ENCODE measurements at places on chromosomes 3 and 15.
A peak's percentile ranks its signal among the peaks of the same experiment; 100 is the strongest.

DNA sequence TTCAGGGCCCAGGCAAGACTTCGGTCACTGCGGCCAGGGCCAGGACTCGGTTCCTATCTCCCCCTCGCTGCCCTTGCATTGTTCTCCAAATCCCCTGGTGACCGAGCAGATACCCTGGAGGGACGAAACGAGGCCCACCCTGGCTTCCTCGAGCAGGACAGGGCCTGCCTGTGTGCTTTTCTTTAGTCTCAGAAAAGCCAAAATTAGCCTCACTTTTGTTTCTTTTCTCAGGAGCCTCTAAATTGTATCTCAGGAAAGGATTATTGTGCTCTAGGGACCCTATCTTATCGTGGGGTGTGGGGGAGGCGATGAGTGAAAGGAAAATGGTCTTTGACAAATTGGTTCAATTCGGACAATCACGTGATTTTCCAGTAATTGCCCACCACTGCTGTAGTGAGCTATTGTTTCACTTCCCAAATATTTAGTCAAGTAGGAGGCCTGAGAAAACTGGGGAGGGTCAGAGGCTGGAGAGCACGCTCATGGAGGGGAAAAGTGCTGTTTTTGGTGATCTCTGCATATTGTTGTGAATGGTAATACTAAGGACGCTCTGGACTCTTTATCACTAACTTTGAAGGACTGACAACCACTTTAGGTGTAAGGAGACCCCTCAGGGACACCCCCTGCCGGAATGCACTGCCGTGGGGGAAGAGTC, 61.6 kb downstream of the TMEM44 start:
- no peak for DNase-seq

DNA sequence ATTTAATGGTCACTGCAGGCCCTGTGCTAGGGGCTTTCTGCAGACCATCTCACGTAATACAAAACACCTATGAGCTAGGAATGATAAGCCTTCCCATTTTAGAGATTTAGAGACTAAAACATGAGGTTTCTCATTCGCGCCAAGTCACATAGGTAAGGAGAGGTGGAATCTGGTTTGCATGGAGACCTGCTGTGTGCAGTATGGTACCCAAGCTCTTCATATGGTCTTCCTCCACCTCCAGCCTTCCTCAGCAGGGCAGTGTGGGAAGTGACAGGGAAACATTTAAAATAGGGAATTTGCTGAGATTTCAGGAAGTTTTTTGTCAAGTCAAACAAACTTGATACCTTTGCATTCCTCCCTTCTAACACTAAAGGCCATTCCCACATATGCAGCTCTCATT, 337.6 kb downstream of the IL20RB start:
- DNase-seq: no peak

DNA sequence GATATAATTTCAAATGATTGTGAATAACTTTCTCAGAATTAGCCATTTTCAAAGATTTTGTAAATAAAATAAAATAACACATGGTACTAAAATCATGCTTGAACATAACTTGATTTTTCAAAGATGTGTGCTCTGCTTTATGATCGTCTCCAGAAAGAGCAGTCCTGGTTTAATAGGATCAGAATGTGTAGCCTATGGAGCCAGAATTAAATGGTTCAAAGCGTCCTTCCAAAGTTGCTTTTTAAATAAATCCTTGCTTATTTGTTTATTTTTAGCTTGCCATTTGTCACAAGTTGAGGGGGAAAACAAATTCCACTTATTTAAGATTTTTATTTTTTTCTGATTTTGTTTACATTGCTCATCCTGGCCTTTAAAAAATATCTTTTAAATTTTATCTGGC, 123.7 kb upstream of the SPRED1 start:
- DNase-seq: no peak

- peak; percentile 76 for DNase-seq
Observed at GRCh38 chr3:36944641-36945270, at the start of gene TRANK1. TSS of gene TRANK1 (minus strand) at chr3:36945054. CDS start at chr3:36944809, 245 bp downstream.

- peak; percentile 46 for DNase-seq
Observed at GRCh38 chr3:54087581-54088410, 34.6 kb upstream of the CACNA2D3 start.

DNA sequence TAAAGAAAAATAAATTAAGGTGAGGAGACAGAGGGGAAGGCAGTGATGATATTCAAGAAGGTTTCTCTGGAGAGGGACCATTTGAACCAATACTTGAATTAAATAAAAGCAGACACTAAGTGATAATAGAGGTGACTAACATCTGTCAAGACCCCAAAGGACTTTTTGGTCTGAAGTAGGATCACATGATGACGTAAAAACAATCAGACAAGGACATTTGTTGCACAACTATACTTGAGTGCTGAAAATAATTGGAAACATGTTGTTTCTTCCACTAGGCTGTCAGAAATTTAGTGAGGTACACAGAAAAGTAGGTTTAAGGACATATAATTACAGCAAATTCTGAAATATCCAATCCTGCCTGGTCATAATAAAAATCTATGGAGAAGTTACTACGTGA, 179.5 kb downstream of the WNT5A start:
- no peak for DNase-seq

GRCh38 chr3:157958457-157958856, 147.8 kb downstream of the SHOX2 start:
- no peak for DNase-seq

DNA sequence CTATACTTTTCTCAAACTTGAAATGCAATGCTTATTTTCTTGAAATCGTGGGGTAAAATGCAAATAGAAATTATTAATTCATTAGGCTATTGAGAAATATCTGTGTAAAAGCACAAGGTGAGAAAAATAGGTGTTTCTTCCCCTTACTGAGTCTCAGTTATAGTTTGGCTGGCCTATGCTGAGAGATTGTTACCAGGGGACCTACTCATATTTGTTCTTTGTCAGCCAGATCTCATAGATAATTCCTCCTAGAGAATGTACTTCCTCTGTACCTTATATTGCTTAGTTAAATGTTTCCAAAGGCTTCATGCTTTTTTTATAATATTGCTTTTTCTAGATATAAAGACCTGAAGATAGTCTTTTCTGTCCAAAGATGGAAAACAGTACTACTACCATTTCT, 60.0 kb upstream of the TRPC1 start:
- no peak for DNase-seq

DNA sequence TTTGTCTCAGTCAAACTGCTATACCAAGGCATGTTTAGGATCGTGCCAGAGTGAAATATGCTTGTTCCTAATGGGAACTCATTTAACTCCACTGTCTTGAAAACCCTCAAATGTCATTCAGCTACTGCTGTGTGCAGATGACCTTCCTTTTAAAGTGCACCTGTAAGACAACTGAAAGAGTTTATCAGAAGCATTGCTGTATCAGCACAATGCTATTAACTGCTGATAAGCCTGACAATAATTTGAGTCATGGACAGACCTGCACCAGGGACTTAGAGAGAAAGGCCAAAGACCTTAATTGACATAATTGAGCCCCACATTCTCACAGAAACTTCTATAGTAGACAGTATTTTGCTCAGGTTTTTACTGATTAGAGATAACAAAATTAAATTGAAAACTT, 557.9 kb downstream of the DIPK2A start:
- no peak for DNase-seq

- no peak for DNase-seq
Observed at GRCh38 chr15:31344266-31344665, 17.6 kb downstream of the KLF13 start.

- no peak for DNase-seq
Observed at GRCh38 chr3:195236801-195237570, 34.0 kb downstream of the XXYLT1 start.

- no peak for DNase-seq
Observed at GRCh38 chr3:114707252-114707860, 413.5 kb downstream of the TIGIT start.

DNA sequence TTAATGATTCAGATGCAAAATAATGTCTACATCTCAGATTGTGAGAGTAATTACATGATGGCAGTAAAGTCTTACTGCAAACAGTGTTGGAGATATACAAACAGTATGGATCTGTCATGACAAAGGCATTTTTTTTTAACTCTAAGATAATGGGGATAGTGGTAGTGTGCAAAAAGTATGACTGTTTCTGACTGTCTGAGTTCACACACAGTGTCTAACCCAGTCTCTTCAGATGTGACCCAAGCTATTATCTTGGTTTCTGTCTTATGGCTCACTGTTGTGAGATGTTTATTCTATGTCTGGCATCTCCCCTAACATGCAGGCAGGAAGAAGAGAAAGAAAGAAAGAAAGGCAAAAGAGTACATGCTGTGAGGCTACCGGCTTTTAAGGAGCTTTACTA, 17.0 kb downstream of the RPL39L start:
- DNase-seq: no peak

DNA sequence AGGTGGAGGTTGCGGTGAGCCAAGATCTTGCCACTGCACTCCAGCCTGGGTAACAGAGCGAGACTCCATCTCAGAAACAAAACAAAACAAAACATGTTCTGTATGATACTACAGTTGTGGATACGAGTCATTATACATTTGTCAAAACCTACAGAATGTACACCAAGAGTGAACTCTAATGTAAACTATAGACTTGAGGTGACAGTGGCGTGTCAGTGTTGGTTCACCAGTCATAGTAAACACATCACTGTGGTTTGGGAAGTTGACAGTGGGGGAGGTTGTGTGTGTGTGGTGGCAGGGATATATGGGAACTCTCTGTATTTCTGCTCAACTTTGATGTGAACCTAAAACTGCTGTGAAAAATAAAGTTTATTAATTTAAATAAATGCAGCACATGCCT, 33.0 kb upstream of the GNB5 start:
- DNase-seq: no peak

DNA sequence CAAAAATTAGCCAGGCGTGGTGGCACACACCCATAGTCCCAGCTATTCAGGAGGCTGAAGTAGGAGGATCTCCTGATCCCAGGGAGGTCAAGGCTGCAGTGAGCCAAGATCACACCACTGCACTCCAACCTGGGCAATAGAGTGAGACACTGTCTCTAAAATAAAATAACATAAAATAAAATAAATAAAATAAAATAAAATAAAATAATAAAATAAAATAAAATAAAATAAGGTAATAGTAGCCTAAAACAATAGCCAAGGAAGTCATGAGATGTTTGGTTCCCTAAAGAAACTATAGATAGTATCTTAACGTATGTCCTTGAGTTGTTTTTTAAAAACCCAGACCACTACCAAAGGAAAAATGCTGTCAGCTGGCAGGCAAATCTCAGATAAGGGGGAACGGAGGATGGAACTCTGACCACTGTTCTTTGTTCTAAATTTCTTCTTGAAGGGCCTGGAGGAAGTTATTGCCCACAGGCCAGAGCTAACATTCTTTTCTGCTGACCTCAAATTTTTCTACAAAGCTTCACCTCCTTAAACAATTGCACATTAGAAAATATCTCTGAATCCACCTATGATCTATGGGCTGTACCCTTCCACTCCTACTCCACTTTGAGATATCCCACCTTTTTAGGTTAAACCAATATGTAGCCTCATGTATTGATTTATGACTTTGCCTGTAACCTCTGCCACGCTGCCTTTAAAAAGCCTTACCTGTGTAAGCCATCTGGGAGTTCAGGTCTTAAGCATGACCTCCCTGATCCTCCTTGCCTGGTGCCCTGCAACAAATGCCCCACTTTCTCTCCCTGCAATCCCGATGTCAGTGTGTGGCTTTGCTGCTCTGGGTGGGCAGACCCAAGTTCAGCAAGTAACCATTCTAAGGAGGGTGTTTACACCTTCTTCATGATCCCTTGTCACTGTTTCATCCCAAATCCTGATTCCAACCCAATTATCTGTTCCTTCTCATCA, 126.2 kb upstream of the BHLHE40 start:
- no peak for DNase-seq

- DNase-seq: peak; percentile 89
Observed at GRCh38 chr3:40580494-40581091, 55.8 kb downstream of the ZNF621 start.

DNA sequence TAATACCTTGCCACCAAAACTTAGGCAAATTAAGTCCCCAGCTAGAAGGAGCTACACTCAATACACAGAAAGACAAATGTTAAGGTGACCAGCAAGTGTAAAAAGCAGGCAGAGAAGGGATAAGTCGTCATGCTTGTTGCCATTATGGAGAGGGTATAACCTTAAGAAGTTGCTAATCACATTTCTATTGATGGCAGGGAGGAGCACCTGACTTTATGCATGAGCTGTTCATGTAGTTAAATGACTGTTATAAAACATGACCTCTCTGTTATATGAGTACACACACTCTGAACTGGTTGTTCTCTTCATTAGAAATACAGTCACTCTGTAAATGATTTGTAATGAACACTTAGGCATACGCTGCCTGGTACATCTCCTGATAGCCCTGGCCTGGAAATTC, 6.6 kb upstream of the CCNL1 start:
- DNase-seq: no peak

GRCh38 chr3:155402656-155403055, 109.2 kb upstream of the STRIT1 start:
- no peak for DNase-seq

- DNase-seq: no peak
Observed at GRCh38 chr3:78725703-78726246, 1042.0 kb downstream of the ROBO1 start.

- DNase-seq: no peak
Observed at GRCh38 chr3:23994244-23994569, 49.1 kb downstream of the NR1D2 start.

Data from cerebellar cortex (tissue), 1 donor.